ENCODE measurements at places on chromosomes 13 and 19. TPM values are rescaled to one million over a fixed set of nuclear protein-coding genes. Genes with fewer than 3 reads are reported as not detected.

The LRRC63 gene
- 0.42 TPM for total RNA-seq

The FUT3 gene
- not detected for total RNA-seq

The TRPM4 gene
- total RNA-seq: not detected

The ZNF77 gene
- 5.3 TPM for total RNA-seq

The ATXN8OS gene
- total RNA-seq: not detected

The PARP4 gene
- total RNA-seq: 55.8 TPM

GRCh38 chr19:48509467-48510194 is 2.0 kb downstream of the LMTK3 start:
- DNase-seq: no peak

GRCh38 chr19:47608969-47609905 is at the start of gene BICRA:
Gene BICRA (plus strand): TSS chr19:47609134. CDS start chr19:47673575, 64,441 bp downstream.
- DNase-seq: peak; percentile 89

DNA sequence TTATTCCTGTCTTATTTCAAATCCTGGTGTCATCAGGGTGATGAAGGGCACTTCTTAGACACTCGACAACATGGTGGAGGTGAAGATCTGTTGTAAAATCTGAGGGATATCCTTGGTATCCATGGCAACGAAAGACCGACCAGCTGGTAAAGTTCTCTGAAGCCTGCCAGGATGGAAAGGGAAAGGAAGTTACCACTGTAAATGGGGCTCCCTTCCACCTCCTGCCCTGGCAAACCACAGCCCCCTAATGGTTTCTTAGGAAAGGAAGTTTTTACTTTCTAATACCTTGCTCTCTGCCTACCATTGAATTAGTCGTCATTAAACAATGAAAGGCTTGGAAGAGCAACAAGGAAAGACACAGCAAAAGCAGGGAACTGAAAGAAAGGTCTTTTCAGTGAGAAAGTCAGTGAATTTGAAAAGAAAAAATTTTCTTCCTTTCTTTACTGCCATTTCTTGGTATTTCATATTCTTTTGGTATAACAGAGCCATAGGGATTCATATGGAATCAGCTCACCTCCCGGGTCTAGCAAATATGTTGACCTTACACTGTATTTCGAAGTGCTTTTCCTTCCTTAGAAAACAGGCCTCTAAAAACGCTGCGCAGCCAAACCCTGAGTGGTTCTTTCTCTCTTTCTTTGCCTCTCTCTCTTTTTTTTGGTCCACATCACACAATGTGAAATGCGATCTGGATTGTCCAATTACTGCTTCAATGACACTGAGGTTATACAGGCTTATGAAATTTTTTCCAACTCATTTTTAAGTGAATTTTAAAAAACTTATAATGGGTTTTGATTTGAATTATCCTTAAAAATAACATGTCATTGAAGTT is 111.0 kb downstream of the RGCC start:
- DNase-seq: no peak

GRCh38 chr13:21324803-21325202 is 134.3 kb downstream of the ZDHHC20 start:
- no peak for DNase-seq

DNA sequence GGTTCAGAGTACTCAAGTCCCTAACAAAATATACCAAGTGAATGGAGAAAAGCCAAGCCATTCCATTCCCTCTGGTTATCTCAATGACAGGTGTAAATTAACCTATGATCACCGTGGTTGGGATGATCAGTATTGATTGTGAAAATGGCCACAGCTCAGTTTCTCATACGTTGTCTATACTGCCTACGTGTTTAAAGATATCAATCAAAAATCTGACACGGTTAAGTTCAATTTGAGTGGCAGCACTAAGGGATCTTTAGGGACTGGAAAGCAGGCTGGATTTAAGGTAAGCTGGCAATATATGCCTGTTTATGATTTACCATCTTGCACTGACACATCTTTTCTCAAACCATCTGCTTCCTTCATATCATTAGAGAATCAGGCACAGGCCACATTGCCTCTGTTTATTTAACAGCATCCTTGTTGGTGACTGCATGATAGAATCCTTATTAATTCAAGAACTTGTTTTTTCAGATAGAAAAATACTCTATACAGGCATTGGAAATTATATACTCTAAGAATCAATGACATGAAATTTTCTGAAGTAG is 907.9 kb downstream of the PCDH9 start:
- DNase-seq: no peak

DNA sequence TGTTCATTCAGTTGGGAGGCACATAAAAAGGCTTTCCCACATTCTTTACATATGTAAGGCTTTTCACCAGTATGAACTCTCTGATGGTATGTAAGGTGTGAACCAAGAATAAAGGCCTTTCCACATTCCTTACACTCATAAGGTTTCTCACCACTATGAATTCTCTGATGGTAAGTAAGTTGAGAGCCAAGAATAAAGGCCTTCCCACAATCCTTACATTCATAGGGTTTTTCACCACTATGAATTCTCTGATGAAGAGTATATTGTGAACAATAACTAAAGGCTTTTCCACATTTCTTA is 29.3 kb downstream of the ZNF571 start:
- no peak for DNase-seq

DNA sequence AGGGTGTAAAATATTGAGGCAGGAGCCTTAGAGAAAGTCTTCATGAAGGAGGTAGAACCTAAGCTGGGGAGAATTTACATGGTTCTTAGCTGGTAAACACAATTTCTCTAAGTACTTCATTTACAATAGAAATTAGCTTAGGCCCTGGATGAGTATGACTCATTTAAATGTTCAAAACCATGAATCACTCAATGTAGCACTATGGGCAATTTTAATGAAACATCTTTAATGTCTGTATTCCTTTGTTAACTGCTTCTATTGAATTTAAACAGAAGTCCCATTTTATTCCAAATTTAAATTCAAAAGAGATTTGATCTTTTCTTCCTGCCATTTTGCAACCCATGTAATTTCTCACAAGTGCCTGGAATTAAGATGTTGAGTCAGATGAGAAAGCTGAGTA is 252.1 kb downstream of the RFC3 start:
- no peak for DNase-seq

DNA sequence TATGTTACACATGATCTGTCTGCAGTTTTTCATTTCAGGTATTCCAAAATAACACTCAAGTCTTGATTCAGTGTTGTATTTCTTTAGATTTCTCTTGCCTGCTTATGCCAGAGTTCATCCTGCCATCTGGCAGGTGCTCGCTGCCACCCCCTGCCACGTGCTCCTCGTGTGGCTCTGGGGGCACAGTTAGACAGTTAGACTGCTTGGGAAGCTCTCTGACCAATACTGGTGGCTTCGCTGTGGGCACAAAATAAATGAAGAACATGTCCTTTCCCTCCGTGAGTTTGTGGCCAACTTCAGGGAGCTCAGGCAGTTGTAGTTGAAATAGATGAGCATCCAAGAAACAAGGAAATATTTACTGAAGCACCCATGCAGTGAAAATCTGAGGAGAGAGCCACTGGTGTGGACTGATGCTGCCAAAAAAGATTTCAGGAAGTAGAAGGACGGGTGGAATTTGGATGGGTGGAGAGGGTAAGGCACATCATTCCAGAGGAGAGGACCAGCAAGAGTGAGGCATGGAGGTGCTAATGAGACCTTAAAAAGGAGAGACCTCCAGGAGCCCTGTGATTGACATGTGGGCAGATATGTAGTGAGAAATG is 37.5 kb upstream of the GPR183 start:
- DNase-seq: no peak

GRCh38 chr13:73231471-73231870 is 172.7 kb downstream of the KLF5 start:
- DNase-seq: no peak

- no peak for DNase-seq
Measured at GRCh38 chr13:42350141-42350540, 78.2 kb downstream of the AKAP11 start.
